Choroid plexus epithelial cell (primary cell): ENCODE measurements at places on chromosomes 2 and 18.
A peak's percentile ranks its signal among the peaks of the same experiment; 100 is the strongest.

DNA sequence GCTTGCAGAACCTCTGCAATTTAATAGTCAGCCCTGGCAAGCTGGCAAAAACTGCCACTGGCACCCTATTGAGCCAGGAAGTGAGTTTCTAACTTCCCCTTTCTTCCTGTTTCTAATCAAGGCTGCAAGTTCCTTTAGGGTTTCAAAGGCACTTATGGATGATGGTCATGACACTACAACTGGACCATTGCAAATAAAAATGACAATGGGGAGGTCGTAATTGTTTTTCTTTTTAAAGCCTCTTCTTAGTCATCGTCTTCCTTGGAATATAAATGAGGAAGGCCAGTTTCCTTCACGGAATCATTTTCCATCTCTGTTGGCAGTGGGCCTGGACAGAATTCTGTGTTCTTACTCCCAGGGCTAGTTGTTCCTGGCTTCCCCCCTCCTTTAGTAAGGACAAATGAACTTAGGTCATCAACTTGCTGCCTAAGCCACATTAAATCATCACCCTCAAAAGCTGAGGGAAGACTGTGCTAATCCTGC lies 35.8 kb downstream of the SH3RF3 start:
- DNase-seq, result no peak

- peak; percentile 38 for DNase-seq
Observed at GRCh38 chr2:71962911-71963694, 184.6 kb downstream of the CYP26B1 start.

DNA sequence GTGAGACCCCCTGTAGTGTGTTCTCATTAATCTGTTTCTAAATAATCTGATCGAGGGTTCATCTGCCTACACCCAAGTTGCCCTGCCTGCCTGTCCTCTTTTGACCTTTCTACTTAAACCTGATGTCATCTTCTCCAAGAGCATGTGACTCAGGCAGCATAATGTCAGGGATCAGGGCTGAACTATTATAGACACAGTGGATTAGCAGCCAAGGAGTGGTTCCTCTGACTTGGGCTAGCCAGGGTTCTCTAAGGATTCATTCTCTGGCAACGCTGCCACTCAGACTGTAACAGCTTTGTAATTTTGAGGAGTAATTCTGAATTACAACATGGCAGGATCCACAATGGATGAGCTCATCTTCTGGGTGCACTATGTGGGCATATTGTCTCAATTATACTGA lies 124.0 kb downstream of the MDH1 start:
- no peak for DNase-seq

- DNase-seq, result no peak
Observed at GRCh38 chr2:14340703-14341102, 291.8 kb upstream of the LRATD1 start.

GRCh38 chr2:100437751-100438150 lies 20.3 kb upstream of the CHST10 start:
- DNase-seq, result no peak

DNA sequence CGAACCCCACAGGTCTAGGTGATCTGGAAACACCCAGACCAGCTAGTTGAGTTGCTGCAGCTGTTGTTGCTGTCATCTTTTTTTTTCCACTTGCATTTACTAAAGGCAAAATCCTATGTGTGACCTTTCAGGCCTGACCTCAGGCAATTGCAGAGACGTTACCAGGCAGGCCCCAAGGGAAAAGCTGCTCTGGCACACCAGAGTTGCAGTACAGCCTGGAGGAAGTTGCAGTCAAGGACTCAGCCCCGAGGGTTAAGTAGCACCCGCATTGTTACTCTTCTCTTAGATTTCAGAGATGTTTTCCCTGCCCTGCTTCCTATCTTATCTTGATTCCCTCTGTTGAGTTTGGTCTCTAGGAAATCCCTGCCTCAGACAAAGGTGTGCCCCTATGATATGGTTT lies 45.2 kb upstream of the SMAD2 start:
- DNase-seq, result no peak

GRCh38 chr2:156626931-156627330 lies 190.8 kb downstream of the GPD2 start:
- DNase-seq, result no peak

- no peak for DNase-seq
Observed at GRCh38 chr2:236849508-236849907, 236.2 kb upstream of the COPS8 start.

DNA sequence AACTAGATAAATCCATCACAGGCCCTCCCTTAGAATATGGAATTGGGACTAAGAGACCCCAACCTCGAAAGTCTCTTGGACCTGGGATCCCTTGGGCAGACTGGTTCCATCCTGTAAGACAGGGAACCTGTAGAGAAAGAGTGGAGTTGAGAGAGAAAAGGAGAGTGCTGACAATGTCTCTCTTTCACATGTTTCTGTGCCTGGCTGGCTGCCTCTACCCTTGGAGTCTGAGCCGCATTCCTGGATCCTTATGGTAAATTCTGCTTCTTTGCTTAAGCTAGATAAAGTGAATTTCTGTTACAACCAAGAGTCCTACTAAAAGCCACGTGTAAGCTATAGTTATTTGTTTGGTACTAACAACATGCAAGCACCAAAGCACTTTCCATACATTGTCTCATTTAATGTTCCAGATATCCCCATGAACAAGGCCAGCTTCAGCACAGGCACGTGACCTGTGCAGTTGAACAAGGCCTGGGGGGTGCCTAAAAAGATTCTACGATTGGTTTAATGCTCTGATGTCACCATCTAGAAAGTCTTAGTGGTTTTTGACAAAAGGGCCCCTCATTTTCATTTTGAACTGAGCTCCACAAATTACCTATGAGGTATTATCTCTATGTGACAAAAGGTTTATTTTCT lies 2.1 kb upstream of the PUM2 start:
- no peak for DNase-seq

GRCh38 chr2:37721201-37721560 lies 49.7 kb upstream of the CDC42EP3 start:
- DNase-seq, result no peak

GRCh38 chr2:158893026-158893425 lies 75.4 kb upstream of the TANC1 start:
- DNase-seq, result peak; percentile 28

GRCh38 chr2:131042148-131042775 lies 51.0 kb downstream of the FAM168B start:
- DNase-seq, result no peak

- peak; percentile 36 for DNase-seq
Observed at GRCh38 chr18:46335534-46336101, 231.4 kb downstream of the HAUS1 start.

DNA sequence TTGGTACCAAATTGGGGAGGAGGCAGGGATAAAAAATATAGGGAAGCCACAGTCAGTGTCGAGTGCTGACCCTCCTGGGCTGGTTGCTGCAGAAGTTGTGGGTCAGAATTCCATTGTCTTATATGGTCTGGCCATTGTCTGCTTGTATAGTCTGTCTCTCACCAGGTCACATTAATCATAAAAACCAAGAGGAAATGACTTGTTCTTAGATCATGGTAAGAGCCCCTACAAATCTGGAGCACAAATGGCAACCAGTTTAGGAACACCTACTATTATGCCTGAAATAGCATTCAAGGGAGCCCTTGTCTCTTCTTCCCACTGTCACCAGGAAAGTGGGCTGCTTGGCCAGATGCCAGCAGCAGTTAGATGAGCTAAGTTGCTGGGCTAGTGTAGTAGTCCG lies 119.7 kb upstream of the RMP24 start:
- DNase-seq, result no peak

DNA sequence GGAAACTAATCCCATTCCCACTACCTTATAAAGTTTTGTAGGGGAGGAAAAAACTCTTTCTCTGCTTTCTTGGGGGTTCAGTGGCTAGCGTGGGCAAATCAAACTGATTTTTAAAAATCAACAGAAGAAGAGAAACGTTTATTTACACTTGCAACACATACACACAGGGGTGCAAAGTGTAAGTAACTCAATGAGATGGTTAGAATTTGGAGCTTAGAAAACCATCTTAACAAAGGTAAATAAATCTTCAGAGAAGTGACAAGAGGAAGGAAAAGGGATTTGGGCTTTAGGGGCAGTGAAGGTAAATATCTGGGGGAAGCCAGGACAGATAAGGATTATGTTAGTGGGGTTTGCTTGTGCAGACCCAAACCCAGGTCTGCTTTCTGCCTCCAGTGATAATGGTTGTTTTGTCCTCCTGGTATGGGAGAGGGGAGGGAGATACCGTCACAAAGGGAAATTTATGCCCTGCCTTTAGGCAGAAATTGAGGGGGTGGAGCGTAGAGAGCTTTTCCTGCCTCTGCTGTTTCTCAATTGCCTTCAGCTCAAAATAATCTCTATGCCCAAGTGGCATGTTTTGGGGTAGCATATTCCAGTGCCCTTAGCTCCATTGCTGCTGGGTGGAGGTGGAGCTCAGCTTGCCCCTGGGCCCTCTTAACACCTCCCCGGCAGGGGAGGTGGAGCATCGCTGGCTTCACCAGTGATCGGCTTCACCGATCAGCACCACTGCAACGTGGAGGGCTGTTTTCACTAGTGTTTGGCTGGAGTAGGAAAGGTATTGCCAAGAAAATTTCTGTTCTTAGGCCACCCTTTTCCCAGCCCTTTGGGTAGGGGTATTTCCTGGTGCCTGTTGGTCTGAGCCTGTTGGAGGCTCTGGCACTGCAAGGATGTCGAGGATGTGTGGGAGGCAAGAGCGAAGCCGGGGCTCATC lies 92.2 kb downstream of the TEX51 start:
- DNase-seq, result no peak

- DNase-seq, result no peak
Observed at GRCh38 chr2:113898081-113898480, 8.2 kb downstream of the ACTR3 start.

- DNase-seq, result peak; percentile 48
Observed at GRCh38 chr2:54083445-54083844, 32.0 kb upstream of the ACYP2 start.

- DNase-seq, result no peak
Observed at GRCh38 chr2:120716641-120717585, 18.8 kb upstream of the GLI2 start.

GRCh38 chr2:39902103-39902502 lies 123.0 kb upstream of the THUMPD2 start:
- DNase-seq, result peak; percentile 12

DNA sequence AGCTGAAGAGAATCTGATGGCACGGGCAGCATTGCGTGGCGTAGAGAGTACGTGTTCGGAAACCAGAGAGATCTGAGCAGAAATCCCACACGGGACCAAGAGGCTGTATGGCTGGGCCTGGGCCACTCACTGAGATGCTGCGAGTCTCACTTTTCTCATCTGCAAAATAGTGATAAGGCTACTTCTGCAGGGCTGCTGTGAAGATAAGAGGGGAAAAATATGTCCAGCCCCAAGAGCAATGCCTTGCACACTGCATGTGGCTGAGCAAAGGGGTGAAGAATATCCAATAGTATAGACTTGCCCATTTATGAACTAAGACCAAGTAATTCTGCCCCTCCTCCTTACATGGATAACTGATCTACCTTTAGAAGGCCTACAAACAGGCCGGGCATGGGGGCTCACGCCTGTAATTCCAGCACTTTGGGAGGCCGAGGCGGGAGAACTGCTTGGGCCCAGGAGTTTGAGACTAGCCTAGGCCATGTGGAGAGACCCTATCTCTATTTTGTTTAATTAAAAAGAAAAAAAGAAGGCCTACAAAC lies 3.1 kb downstream of the FECH start:
- DNase-seq, result no peak

DNA sequence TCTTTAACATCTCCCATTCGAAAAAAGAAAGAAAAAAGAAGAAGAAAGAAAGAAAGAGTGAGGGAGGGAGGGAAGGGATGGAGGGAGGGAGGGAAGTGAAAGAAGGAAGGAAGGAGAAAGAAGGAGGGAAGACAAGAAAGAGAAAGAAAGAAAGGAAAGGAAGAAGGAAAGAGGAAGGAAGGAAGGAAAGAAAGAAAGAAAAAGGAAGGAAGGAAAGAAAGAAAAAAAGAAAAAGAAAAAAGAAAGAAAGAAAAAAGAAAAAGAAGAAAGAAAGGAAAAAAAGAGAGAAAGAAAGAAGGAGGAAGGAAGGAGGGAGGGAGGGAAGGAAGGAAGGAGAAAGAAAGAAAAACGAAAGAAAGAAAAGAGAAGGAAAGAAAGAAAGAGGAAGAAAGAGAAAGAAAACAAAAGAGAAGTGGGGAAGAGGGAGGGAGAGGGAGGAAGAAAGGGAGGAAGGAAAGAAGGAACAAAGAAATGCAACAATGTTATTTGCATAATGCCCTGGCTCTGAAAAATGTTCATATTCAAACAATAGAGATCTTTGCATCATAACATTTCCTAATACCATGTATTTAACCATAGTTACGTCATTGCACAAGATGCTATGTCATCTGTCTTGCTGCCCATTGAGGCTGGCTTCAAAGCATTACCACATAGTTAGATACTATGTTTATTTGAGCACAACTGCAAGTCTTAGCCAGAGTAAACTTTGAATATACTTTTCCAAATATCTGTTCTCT lies 550.6 kb downstream of the DSC3 start:
- no peak for DNase-seq

DNA sequence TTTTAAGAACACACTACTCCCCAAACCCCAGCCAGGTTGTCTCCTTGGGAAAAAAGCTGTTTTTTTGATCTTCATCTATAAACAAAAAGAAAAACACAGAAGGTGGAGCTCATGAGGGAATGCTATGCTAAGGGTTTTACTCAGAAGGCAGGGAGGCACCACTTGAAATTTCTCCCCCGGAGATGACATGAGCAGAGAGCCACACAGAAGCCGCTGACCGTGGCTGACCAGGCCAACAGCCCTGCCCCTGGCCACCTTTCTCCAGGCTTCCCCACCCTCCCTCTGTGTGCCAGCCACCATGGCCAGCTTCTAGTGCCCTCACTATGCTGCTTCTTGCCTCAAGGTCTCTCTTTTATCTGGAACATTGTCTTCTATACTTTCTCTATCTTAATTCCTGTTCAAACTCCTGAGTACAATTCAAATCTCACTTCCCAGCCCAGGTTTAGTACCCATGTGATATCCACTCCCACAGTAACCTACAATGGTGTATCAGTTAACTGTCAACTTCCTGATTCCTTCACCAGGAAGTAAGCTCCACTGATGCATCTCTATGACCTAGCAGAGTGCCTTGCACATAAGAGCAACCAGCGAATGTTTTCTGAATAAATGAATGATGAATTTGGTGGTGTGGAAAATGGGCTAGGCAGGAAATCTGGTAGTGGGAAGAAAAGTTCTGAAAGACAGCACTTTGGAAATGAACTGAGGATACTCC lies 15.3 kb downstream of the LAPTM4A start:
- DNase-seq, result no peak

DNA sequence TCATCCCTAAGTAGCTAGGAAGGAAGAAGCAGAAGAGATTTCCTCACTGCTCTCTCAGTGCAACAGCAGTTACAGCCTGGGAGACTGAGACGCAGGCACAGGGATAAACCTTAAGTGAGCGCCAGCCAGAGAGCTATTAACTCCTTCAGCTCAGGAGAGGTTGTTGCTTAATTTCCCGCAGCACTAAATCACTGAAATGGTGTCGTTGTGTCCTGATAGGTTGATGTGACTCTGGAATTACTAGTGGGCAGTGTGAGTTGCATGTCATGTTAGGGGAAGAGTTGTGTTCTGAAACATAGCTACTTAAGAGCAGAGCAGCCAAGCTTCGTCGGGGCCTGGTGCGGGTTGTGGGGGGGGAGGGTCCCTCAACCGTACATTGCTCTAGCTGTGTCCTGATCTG lies 225.8 kb downstream of the NAPG start:
- no peak for DNase-seq

GRCh38 chr18:76662626-76663025 lies 159.7 kb upstream of the ZNF236 start:
- DNase-seq, result no peak

- no peak for DNase-seq
Observed at GRCh38 chr2:86021396-86022378, 84.0 kb downstream of the POLR1A start.

GRCh38 chr2:15383695-15384350 lies 177.3 kb downstream of the NBAS start:
- peak; percentile 20 for DNase-seq
